ENCODE measurements at places on chromosomes 3 and 15.
A peak's percentile ranks its signal among the peaks of the same experiment; 100 is the strongest.

DNA sequence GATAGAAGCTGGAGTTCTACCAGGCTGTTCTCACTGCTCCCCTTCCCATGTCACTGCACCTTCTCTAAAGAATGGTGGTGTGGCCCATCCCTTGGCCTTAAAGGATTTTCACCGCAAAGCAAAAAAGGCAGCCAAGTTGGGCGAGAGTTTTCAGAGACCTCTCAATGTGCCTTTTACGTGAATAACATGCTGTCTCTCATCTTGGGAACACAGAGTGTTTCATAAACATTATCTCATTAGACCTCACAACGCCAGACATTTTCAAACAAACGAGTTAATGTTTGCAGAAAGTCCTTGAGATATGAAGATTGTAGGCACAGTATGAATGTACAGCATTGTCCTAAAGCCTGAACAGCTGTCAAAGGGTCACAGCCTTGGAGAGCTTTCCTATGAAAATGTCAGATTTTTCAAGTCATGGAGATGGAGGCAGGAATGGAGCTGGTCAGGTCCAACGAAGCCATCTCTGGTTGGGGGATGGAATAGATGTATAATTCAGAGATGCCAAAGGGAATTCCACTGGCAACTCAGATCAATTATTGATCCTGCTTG is 21.3 kb downstream of the TM4SF1 start:
- no peak for DNase-seq

GRCh38 chr3:23976555-23976954 is 31.5 kb downstream of the NR1D2 start:
- DNase-seq = no peak

DNA sequence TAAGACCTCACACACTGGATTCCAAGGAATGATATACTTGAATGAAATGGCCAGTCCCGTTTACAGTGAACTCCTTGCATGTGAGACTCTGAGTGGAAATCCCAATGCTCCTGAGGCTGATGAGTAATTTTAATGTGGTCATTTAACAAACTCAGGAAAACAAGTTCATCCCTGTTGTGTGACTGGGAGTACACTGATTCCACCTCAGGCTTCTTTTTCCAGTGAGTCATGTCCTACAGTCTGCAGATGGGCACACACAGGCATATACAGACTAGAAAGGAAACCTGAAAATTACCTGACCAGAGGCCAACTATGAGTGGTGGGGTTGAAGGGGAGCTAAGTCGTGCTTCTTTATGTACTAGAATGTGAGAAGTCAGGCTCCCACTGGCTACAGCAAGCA is 5.8 kb downstream of the SQOR start:
- DNase-seq = peak; percentile 86

DNA sequence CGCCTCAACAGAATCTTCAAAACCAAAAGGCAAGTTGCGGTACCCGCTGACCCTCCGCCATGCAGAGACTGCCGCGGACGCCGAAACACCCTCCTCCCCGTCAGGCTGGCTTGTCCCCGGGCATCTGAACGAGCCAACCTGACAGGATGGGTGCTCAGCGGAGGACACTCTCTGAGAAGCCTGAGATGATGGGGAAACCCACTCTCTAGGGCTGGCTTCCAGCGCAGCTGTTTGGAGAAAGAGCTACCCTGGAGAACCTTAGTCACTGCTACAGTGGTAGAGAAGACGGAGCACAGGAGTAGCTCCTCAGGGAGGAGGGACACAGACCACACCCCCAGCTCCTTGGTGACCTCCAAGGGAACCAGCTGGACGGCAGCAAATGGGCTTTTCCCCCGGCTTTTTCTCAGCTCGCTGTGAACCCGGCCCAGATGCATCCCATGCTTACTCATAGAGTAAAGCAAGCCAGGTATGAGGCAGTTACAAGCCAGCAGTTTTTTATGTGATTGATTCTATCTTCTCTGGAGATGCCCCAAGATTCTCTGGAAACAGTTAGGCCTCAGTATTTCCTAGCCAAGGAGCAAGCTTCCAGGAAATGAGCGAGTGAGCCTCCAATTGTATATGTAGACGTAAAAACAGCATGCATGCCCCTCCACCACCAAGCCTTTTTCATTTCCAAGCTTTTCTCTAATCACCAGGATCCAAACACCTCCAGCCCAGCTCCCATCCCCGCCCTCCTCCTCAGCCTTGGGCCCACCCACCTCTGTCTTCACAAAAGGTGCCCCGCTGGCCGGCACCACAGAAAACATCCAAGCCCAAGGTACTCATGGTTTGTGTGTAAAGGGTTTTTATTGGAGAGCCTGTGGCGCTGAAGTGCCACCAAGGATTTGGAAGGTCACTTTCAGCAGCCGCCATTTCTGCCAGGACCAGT is 38.7 kb downstream of the FAM174B start:
- DNase-seq = no peak

GRCh38 chr15:66946578-66947164 is 118.7 kb upstream of the SMAD3 start:
- no peak for DNase-seq

GRCh38 chr3:98954242-98954641 is 52.7 kb upstream of the DCBLD2 start:
- peak; percentile 14 for DNase-seq

- DNase-seq = no peak
Measured at GRCh38 chr15:27903405-27903804, 195.7 kb downstream of the OCA2 start.

DNA sequence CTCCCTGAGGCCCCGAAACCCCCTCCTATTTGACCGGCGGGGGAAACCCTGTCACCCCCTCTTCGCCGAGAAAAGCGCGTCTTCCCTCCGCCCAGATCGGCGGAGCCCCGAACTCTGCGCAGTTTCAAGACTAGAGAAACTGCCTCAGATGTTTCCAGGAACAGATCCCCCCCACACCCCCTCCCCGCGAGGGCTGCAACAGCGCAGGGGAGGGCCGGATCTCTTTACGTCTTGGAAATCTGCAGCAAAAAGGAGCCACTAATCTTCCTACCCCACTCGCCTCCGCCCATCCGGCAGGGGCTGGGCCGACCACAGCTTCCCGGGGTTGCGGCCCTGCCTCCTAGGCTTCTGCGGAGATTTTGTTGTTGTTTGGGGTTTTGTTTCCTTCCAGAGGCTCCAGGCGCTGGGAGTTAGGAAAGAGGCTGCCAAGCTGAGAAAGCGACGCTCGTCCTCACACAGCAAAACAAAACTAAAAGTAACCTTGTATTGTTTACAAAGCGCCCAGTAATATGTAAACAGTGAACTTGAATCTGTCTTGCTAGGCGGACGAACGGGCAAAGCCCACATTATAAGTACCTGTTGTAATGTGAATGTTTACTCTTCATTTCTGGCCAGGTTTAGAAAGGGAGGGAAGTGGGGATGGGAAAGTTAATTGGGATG is 2.2 kb downstream of the FOXB1 start:
- no peak for DNase-seq

DNA sequence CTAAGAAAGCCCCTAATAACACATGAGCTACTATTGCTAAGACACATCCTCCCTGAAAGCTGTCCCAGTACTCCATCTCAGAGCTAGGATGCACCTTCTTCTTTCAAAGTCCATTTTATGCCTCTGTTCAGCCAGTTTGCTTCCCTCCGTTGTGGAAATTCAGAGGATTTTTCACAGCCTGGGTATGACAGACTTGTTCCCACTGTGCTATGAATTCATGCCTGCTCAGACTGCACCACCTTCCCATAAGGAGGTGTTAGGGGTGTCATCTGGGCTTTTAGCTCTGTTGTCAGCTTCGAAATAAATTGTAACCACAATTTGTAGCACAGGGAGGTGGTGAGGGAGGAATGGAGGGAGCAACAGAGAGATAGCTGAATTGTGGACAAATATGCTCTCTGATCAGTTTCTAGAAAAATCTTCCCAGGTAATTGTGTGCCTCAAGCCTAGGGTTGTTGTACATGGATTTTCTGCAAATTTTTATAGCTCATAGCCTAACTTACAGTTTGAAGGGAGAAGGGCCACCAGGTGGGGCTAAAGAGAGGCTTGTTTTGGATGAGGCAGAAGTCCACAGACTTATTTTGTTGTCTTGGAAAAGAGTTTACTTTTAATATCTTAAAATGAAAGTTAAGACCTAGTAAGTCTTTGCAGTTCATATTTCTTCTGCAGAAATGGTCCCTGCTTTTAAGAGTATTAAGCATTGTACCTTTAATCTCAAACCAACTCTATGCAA is 462.0 kb downstream of the PDCD6IP start:
- no peak for DNase-seq

DNA sequence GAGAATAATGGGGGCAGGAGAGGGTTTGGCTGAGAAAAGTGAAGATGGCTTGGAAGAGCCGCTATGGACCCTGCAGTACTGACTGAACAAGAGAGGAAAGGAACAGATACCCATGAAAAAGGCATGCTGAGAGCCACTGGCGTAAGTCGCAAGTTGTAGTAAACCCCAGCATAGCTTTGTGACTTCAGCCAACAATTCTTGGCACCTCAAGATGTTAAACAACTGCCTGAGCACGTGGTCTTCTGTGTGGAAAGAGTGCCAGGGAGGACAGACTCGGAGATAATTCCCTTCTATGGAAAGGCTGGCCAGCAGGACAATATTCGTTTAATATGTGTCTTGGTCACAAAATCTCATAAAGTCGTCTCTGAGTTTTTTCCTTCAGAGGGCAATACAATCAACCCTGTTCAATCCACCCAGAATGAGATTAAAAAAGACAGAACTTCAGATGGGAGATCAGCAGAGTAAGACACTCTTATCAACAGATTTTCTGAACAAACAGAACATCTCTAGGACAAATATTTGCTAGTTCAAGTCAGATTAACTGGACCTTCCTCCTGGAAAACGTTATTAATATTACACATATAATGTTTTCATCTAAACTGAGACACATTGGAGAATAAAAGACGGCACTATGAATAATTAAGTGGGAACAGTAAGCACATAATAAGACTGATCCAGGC is 49.2 kb downstream of the NEK10 start:
- no peak for DNase-seq

DNA sequence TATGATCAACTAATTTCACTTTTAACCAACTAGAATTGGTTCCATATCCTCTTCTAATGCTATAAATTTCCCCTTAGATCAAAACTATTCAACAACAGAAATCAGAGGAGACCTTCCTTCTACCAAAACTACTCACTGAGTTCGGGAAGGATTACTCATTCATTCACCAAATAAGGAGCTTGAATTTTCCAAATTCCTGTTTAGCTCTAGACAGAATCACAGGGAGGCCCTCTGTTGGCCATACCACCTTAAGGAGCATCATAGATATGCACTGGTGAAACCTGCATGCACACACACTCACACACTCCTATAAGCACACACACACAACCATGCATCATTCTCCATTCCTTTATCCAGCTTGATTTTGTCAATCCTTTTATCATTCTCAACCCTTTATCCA is 49.0 kb downstream of the SUCLG2 start:
- DNase-seq = peak; percentile 46

DNA sequence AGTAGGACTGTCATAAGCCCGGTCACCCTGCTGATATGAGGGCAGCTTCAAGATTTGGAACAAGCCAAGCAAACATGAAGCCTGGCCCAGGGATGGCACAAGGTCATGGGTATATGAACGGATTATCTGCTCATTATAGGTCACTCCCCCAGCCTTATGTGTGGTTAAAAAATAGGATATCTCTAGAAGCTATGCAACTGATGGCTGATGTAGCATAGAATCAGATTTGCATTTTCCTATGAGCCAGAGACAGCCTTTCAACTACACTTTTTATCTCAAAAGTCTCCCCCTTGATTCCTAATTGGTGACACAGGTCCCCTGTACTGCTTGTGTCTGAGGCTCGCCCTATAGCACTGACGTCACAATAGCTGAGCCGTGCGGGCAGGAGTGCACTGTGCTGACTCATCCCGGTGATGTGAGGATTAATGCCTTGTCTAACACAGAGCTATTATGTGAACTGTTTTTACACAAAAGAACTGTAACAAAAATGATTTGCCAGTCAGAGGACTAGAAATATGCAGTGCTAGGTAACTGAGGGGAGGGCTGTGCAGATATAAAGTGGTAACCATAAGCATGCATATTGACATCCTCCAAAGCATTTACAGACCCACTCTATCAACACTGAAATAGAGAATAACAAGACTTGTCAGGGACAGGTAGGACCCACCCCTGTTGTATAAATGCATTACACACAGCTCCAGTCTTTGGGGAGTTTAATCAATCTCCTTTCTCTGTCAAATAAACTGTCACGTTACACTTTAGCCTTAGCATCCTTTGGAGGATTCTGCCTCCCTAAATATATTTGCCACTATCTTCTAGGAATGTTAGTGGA is 204.9 kb downstream of the TIGIT start:
- no peak for DNase-seq

GRCh38 chr3:127259882-127260281 is 28.0 kb downstream of the PRR20G start:
- DNase-seq = no peak

- DNase-seq = peak; percentile 90
Measured at GRCh38 chr3:129829640-129830039, 63.9 kb downstream of the TMCC1 start.

- no peak for DNase-seq
Measured at GRCh38 chr3:52800079-52800478, 5.5 kb downstream of the ITIH3 start.

GRCh38 chr15:62051166-62051565 is 9.1 kb downstream of the VPS13C start:
- no peak for DNase-seq
